ENCODE measurements at places on chromosomes 2 and 18. TPM values are rescaled to one million over a fixed set of nuclear protein-coding genes. Genes with fewer than 3 reads are reported as not detected.

DNA sequence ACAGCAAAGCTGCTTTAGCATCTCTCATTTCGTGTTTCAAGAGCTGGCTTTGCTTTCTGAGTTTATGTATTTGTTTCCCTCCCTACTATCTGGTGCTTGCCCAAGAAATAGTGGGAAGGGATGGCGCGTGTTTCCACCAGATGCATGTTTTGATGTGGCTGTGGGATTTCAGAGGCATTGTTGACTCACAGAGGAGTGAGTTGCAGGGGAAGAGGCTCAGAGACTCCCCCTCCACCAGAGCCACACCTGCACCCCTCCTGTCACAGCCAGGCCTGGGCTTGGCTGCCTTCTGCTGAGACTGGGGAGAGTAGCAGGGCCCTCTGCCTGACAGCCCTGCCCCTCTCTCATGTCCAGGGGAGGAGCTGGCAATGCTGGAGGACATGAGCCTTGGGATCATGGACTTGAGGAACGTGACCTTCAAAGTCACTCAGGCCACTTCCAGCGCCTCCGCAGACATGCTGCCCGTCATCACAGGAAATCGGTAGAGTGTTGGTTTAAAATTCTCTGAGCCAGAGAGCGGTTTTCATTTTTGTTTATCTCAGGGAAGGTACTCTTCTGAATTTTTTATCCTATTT, 42.9 kb downstream of the COA5 start:
- peak overlapping the region; percentile 47 for H3K27ac ChIP-seq
- H3K4me3 ChIP-seq = no peak overlapping the region
- no peak for DNase-seq
- H3K4me1 ChIP-seq = no peaks in the 10 kb centered on the region
- no peaks in the 10 kb centered on the region for H3K27me3 ChIP-seq

GRCh38 chr2:175690113-175690837, 311.8 kb downstream of the LNPK start:
- H3K27me3 ChIP-seq = peaks cover 26% of the 10 kb centered on the region
- H3K4me1 ChIP-seq = no peaks in the 10 kb centered on the region
- DNase-seq = peak; percentile 56

GRCh38 chr2:85066874-85067351, 66.3 kb upstream of the TCF7L1 start:
- H3K27ac ChIP-seq = no peak overlapping the region
- DNase-seq = peak; percentile 65
- peak overlapping the region; percentile 24 for H3K4me3 ChIP-seq
- H3K36me3 ChIP-seq = no peaks in the 10 kb centered on the region

IL37 gene
- not detected for total RNA-seq

ARHGAP25 gene
- total RNA-seq = 43.0 TPM

Data from activated naive CD4-positive, alpha-beta T cell treated with anti-CD3 and anti-CD28 coated beads for 36 hours (primary cell).